Activated CD4-positive, alpha-beta memory T cell treated with anti-CD3 and anti-CD28 coated beads, Interleukin-2, amount 10 ng/mL, durations not matched to agents 7 days and 5 days (primary cell): ENCODE measurements at places on chromosomes 12 and 14. TPM values are rescaled to one million over a fixed set of nuclear protein-coding genes. Genes with fewer than 3 reads are reported as not detected.

The EID3 gene
- 4.2 TPM for total RNA-seq

The LMNTD1 gene
- not detected for total RNA-seq

The GALNT8 gene
- total RNA-seq, result 1.8 TPM

The AMDHD1 gene
- 0.93 TPM for total RNA-seq

The HOMEZ gene
- 11.7 TPM for total RNA-seq

The XRCC3 gene
- 39.6 TPM for total RNA-seq

The TAS2R7 gene
- total RNA-seq, result not detected

The PARP11 gene
- total RNA-seq, result 28.6 TPM

The TMEM63C gene
- total RNA-seq, result 1.9 TPM

The HOTAIR gene
- not detected for total RNA-seq

The SELPLG gene
- total RNA-seq, result 301 TPM

The CLEC2D gene
- 446 TPM for total RNA-seq

The TAS2R9 gene
- total RNA-seq, result not detected

The TSPAN11 gene
- not detected for total RNA-seq
